NCI-H510A (cell line): ENCODE measurements at places on chromosomes 11 and 22.

DNA sequence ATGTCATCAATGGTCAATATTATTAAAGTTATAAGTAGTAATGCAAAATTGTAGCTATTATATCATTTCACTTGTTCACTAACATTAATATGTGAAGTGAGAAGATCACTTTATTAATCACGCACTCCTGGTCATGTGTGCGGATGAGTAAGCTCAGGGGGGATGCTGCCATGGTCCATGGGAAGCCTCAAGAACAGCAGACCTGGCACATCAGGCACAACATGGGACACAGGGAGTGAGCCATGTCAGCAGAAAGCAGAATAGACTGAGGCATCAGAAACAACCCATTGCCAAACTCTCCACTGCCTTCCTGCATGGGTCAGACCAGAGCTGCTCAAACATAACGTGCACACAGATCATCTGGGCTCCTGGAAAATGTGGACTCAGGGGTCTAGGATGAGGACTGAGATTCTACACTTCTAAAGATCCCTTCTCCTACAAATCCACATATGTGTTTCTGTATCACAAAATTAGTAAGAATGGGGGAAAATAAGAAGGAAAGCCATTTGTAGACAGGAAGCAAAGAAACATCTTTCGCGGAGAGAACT is 63.8 kb upstream of the VPREB1 start:
- DNase-seq = no peak

- peak; percentile 21 for DNase-seq
Observed at GRCh38 chr11:15499674-15500073, 385.0 kb downstream of the INSC start.

GRCh38 chr11:40293655-40294348 is 1165.7 kb downstream of the LRRC4C start:
- no peak for DNase-seq

- DNase-seq = no peak
Observed at GRCh38 chr22:30890686-30891442, 77.7 kb downstream of the MORC2 start.
